ENCODE measurements at places on chromosomes 6 and 20. TPM values are rescaled to one million over a fixed set of nuclear protein-coding genes. Genes with fewer than 3 reads are reported as not detected.

GRCh38 chr6:20709451-20709850 is 175.2 kb downstream of the CDKAL1 start:
- DNase-seq = no peak
- H3K4me3 ChIP-seq = no peak overlapping the region
- H3K36me3 ChIP-seq = no peaks in the 10 kb centered on the region
- no peaks in the 10 kb centered on the region for H3K27me3 ChIP-seq
- no peak overlapping the region for H3K27ac ChIP-seq

DNA sequence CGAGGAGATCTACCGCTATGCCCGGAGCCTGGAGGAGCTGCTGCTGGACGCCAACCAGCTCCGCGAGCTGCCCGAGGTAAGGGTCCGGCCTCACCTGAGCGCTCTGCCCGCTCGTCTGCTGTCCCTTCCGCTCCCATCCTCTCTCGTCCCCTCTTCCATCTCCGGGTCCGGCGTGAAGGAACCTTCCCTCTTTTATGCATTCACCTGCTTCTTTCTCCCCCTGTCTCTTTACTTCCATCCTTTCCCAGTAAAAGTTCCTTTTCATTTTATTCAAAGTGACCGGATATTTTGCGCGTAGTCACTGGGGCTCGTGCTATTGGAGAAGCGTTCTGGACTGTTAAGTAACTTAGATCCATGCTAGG is 516 bp downstream of the LRRC1 start:
- peak overlapping the region; percentile 45 for H3K27ac ChIP-seq
- DNase-seq = no peak
- H3K27me3 ChIP-seq = no peaks in the 10 kb centered on the region

DNA sequence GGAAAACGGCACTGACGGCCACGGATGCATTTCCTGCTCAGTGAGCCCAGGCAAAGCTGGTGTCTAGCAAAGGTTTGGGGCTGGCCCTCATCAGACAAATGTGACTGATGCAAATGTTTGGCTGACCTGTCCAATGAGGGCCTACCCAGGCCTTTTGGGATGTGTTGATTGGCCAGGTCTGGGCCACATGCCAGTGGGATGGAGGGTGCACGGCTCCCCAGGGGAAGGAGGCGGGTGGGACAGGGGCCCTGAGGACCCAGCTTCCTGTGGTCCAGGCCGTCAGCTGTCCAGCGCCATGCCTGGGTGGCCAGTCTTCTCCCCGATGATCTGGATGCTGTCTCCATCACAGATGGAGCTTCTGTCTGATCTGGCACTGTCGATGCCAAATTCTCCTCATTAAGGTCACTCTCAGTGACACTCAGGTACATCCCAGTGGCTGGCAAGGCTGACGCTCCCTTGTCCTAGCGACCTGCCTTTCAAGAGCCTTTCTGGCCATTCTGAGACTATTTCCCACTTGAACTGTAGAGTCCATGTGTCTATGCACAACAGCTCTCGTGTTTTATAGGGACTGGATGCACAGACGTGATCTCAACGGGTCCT is 43.0 kb downstream of the NTSR1 start:
- no peak overlapping the region for H3K27ac ChIP-seq
- no peak overlapping the region for H3K4me3 ChIP-seq
- peaks cover 23% of the 10 kb centered on the region for H3K27me3 ChIP-seq
- H3K36me3 ChIP-seq = no peaks in the 10 kb centered on the region
- DNase-seq = no peak
- H3K4me1 ChIP-seq = no peaks in the 10 kb centered on the region

GRCh38 chr20:60977901-60978300 is 274.2 kb upstream of the CDH4 start:
- no peaks in the 10 kb centered on the region for H3K36me3 ChIP-seq
- H3K4me1 ChIP-seq = no peaks in the 10 kb centered on the region
- no peaks in the 10 kb centered on the region for H3K27me3 ChIP-seq
- no peak for DNase-seq
- H3K27ac ChIP-seq = no peak overlapping the region
- H3K4me3 ChIP-seq = no peak overlapping the region

Gene SAPCD1
- 2.5 TPM for total RNA-seq

Gene HNF4A
- not detected for total RNA-seq

- no peak for DNase-seq
- no peaks in the 10 kb centered on the region for H3K4me1 ChIP-seq
- H3K36me3 ChIP-seq = no peaks in the 10 kb centered on the region
- H3K4me3 ChIP-seq = no peak overlapping the region
- H3K27me3 ChIP-seq = no peaks in the 10 kb centered on the region
These were observed 220.4 kb upstream of the ZNF217 start for GRCh38 chr20:53814060-53814459.

DNA sequence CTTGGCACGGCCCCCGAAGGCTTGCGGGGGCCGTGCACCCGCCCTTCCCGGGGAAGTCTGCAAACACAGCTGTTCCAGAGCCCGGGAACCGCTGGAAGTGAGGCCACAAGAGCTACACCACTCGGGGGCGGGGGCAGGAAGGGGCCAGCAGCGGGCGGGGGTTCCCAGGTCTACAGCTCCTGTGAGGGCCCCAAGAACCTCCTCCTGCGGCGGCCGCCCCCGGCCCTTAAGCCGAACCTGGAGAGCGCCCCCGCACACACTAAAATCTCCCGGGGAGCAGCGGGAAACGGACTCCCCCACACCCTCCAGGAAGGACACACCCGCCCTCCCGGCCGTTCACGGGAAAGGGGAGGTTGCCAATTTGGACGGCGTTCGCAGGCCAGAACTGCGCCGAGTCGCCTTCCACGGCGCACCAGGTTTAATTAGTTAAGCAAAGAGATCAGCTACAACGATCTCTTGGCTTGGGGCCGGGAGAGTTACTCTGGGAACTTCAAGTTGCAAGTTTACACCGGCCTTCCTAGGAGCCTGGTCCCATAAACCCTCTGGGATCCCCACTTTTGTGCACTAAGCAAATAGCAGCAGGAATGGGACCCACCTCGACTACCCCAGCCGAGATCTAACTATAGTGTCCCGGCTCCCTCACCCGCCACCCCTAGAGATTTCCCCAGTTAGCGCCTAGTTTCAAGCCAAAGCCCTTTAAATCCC is 1.7 kb downstream of the JAG1 start:
- peaks cover 49% of the 10 kb centered on the region for H3K4me1 ChIP-seq
- H3K27me3 ChIP-seq = no peaks in the 10 kb centered on the region
- peak overlapping the region; percentile 98 for H3K4me3 ChIP-seq
- peaks cover 42% of the 10 kb centered on the region for H3K36me3 ChIP-seq
- peak overlapping the region; percentile 95 for H3K27ac ChIP-seq

- DNase-seq = no peak
- H3K36me3 ChIP-seq = no peaks in the 10 kb centered on the region
- peaks cover 68% of the 10 kb centered on the region for H3K4me1 ChIP-seq
- no peaks in the 10 kb centered on the region for H3K27me3 ChIP-seq
- peak overlapping the region; percentile 86 for H3K27ac ChIP-seq
These were observed 58.7 kb upstream of the CD93 start for GRCh38 chr20:23144856-23145255.

- H3K4me3 ChIP-seq = no peak overlapping the region
- DNase-seq = no peak
- peak overlapping the region; percentile 27 for H3K27ac ChIP-seq
- no peaks in the 10 kb centered on the region for H3K27me3 ChIP-seq
These were observed 24.6 kb downstream of the DAAM2 start for GRCh38 chr6:39816747-39817146.

DNA sequence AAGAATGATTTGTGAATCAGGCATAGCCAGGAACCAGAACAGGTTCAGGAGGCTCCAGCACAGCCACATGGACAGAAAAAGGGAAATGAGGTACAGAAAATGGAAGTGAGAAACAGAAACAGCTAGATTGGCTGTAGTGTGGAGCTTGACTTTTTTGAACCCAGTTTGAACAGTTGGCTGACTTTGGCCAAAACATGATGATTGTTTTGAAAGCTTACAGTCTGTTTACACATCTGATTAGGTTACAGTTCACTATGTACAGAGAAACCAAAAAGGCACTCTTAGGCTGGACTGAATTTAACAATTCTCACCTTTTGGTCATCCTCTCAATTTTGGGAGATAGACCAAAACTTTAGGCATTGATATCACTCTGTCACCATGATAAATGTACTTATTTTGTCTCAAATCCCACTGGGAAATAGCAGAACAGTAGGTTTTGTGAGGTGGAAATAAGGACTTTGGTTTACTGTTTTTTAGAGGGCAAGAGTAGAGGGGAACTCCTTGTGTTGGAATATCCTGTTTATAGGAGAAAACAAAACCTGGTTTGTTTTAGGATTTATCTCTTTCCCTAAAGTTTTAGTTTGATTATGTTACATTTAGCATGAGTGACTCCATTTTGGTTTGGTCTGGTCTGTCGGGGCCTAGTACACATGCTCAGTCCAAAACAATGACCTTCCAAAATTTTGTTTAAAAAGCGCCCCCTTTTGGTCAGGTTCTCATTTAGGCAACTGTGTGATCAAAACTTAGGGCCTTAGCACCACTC is 123.1 kb downstream of the OLIG3 start:
- no peak overlapping the region for H3K27ac ChIP-seq
- DNase-seq = no peak
- H3K36me3 ChIP-seq = no peaks in the 10 kb centered on the region
- no peak overlapping the region for H3K4me3 ChIP-seq
- H3K27me3 ChIP-seq = peaks cover 7% of the 10 kb centered on the region
- H3K4me1 ChIP-seq = no peaks in the 10 kb centered on the region

Gene MUCL3
- not detected for total RNA-seq

- no peak for DNase-seq
- no peaks in the 10 kb centered on the region for H3K27me3 ChIP-seq
- no peak overlapping the region for H3K4me3 ChIP-seq
- H3K4me1 ChIP-seq = no peaks in the 10 kb centered on the region
- no peaks in the 10 kb centered on the region for H3K36me3 ChIP-seq
- H3K27ac ChIP-seq = no peak overlapping the region
These were observed 169.7 kb upstream of the PTPRK start for GRCh38 chr6:128690063-128690462.

- H3K4me3 ChIP-seq = no peak overlapping the region
- peaks cover 43% of the 10 kb centered on the region for H3K4me1 ChIP-seq
- no peaks in the 10 kb centered on the region for H3K36me3 ChIP-seq
These were observed 156.3 kb downstream of the SCML4 start for GRCh38 chr6:107667790-107668189.

Gene ADGB
- not detected for total RNA-seq

Gene SLC32A1
- not detected for total RNA-seq

DNA sequence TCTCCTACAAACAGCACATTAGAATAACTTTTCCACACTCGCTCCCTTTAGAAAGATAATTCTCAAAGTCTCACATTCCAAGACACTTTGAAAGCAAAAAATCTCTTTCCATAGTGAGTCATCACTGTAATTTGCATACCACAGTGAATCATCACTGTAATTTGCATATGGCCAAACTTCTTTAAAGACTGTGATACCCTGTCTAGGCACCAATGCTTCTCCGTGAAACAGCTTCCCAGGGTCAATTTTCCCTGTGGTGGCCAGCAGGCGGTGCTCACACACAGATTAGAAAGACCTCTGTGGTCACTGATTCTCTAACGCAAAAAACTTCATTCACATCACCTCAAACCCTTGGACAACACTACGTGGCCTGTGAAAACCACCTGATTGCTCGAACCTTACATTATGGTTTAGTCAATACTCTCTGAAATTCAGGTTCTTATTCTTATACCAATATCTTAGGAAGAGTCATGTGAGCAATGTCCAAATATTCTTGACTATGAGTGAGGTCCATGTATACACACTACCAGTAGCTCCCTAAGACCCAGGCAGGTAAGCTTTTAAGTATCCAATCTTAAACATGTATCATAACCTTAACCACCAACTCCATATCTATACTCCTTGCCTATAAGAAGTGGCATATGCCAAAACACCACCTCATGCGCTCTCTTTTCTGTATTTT is 78.5 kb upstream of the PHACTR1 start:
- peaks cover 24% of the 10 kb centered on the region for H3K27me3 ChIP-seq
- no peak overlapping the region for H3K4me3 ChIP-seq
- H3K27ac ChIP-seq = no peak overlapping the region
- peaks cover 2% of the 10 kb centered on the region for H3K36me3 ChIP-seq
- peaks cover 4% of the 10 kb centered on the region for H3K4me1 ChIP-seq

DNA sequence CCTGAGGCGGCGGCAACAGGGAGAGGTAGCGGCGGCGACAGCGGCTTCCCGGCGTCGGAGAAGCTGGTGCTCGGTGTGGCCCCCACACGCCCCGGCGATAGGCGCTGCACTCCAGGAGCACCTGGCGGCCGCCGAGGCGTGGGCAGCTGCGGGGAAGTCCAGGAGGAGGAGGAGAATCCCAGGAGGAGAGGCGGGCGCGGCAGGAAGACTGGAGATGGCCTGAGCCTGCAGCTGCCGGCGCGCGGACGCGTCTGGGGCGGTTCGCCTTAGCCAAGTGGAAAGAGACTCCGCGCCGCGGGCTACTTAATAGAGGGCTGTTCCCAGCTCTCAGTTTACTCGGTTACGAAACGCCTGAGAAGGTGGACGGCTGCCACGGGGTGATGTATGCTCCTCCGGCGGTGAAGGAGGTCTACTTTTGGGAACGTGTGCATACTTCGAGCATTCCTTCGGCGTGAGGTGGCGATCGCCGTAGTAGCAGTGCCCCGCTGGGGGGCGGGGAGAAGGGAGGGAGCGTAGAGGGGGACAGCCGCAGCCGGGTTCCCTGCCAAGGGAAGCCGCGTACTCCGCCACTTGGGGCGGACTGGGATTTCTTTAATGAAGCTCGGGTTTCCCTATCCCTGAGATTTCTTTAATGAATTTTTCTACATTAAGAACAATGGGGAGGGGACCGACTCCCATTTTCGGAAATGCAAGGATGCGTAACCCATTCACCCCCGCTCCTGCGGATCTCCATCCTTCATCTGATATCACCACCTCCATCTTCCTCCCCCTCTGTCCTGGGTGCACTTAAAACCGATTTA is at the start of gene COL12A1:
TSS of gene COL12A1 (minus strand) at position 278 of the 800 bp plus-strand sequence. CDS start 3,261 bp downstream, outside the sequence.
- peaks cover 57% of the 10 kb centered on the region for H3K4me1 ChIP-seq
- H3K36me3 ChIP-seq = peaks cover 18% of the 10 kb centered on the region
- peak; percentile 97 for DNase-seq
- peak within 1 kb of the TSS; percentile 100 for H3K4me3 ChIP-seq
- H3K27me3 ChIP-seq = no peaks in the 10 kb centered on the region

DNA sequence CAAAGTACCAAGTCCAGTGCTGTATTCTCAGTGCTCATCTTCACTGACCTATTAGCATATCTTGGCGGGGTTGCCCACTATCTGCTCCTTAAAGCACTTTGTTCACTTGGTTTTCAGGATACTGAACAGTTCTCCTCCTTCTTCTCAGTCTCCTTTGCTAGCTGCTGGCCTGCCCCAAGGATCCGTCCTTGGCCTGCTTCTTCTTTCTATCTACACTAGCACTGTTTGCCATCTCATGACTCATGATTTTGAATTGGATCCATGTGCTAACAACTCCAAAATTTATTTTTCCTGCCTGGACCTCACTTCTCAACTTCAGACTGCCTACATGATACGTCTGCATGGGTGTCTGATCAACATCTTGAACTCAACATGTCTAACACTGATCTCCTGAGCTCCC is 15.5 kb downstream of the TPD52L1 start:
- no peak for DNase-seq
- no peak overlapping the region for H3K4me3 ChIP-seq
- peaks cover 2% of the 10 kb centered on the region for H3K36me3 ChIP-seq
- no peaks in the 10 kb centered on the region for H3K27me3 ChIP-seq
- H3K4me1 ChIP-seq = peaks cover 2% of the 10 kb centered on the region
- no peak overlapping the region for H3K27ac ChIP-seq
